ENCODE measurements at places on chromosomes 6 and 20.

- DNase-seq: no peak
These were observed 87.6 kb downstream of the ZDHHC14 start for GRCh38 chr6:157468574-157468973.

GRCh38 chr6:152976749-152977148 is 6.1 kb downstream of the FBXO5 start:
- DNase-seq: no peak

GRCh38 chr6:38937839-38938613 is 110.6 kb upstream of the GLP1R start:
- no peak for DNase-seq

- DNase-seq: no peak
These were observed 212.7 kb upstream of the AGPAT4 start for GRCh38 chr6:161486361-161487216.

DNA sequence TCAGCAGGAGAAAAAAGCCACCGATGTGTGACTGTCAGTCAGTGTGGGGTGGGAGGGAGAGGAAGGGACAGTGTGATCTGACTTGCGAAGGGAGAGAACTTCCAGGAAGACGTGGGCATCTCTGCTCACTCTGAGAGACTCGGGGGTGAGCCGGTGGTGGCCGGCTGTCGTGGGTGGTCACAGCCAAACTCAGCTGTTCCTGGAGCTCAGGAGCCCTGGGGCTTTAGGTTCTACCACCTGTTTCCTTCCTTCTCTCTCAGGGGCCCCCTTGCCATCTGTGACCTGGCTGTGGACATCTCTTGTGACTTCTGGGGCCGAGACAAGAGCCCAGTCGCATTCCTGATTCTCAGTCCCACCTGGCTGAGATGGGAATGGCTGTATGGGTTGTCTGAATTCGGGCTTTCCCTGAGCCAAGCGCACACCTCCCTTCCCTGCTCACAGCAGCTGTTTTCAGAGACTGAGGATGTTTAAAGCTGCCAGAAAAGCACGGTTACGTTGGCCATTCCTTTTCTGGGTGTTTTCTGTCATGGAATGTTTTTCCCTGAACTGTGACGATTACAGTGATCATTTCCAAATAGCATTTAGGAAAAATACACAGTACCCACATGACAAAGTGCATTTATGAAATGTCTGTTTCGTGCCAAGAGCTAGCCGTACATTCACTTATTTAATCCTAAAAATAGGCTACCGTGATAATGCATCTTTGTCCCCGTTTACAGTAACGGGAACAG is 36.5 kb downstream of the SYNJ2 start:
- no peak for DNase-seq

DNA sequence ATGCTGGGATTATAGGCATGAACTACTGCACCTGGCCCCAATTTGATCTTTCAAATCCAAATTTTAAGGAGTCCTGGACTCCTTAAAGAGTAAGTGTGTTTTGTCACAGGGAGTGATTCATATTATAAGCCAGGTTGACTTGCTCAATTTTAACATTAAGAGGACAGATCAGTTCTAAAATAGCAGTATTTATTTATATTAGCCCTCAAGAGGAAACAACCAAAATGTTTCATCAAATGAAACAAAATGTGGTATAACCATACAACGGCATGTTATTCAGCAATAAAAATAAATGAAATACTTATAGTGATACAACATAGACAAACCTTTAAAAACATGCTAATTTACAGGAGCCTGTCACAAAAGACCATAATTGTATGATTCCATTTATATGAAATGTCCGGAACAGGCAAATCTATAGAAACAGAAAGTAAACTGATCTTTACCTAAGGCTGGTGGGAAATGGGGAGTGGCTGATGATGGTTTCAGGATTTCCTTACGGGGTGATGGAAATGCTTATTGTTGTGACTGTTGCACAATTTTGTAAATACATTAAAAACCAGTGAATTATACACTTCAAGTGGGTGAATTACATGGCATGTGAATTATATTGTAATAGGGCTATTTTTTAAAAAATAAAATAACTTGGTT is 637.4 kb downstream of the MMUT start:
- no peak for DNase-seq

- DNase-seq: no peak
These were observed 13.2 kb upstream of the EXOC2 start for GRCh38 chr6:706146-706545.

DNA sequence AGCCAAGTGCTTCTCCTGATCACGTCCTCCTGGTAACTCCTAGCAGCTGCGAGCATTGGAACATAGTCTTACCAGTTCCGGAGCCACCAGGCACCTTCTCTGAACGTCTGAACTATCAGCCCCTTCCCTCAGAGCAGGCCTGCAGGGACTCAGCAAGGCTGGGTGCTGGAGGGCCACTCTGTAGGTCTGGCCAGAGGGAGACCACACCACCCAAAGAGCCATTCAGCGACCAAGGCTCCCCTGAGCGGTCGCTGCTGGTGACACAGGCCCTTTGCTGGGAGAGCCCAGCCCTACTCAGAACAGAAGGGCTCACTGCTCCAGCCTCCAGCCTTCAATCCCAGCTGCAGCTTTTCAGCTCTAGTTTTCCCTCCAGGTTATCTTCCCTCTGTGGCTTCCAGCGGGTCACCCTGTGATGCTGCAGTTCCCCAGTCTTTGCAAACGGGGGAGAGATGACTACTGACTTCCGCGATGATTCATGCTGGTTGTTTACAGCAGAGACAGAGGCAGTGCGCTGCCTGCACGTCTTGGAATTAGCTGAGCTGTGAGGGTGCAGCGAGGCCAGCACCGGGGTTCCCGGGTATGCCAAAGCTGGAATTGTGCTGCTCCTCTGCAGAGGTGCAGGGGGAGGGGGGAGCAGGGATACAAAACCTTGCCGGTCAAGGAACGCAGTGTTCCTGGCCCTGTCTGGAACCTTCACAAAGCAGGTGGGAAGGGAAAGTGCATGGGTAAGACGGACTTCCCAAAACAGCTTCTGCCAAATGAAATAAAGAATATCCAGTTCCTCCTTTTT is 161.4 kb downstream of the LY86 start:
- DNase-seq: no peak

DNA sequence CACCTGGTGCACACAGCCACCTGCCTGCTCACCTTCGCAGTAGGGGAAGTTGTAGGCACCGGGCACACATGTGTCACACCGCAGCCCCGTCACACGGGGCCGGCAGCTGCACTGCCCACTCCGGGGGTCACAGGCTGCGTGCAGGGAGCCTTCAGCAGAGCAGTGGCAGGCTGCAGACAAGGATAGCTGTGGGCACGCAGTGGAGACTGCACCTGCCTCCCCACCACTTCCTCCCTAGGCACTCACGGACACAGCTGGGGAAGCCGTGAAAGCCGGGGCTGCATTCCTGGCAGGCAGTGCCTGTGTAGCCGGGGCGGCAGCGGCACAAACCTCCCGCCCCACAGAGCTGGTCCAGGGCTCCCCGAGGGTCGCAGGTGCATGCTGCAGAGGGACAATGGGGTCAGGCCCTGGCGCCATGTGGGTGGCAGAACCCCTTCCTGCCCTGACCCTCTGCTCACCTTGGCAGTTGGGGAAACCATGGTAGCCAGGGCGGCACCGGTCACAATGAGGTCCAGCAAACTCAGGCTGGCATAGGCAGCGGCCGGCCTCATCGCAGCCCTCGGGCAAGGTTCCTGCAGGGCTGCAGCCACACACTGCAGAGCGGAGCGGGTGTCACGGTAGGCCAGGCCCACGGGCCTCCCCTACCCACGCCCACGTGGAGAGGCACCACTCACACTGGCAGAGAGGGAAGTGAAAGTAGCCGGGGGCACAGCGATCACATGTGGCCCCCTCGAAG is 29.4 kb downstream of the LAMA5 start:
- no peak for DNase-seq

Measured in NCI-H748 treated with DMSO at 0.1 percent for 48 hours (cell line).